ENCODE measurements at places on chromosomes 12 and 14.

DNA sequence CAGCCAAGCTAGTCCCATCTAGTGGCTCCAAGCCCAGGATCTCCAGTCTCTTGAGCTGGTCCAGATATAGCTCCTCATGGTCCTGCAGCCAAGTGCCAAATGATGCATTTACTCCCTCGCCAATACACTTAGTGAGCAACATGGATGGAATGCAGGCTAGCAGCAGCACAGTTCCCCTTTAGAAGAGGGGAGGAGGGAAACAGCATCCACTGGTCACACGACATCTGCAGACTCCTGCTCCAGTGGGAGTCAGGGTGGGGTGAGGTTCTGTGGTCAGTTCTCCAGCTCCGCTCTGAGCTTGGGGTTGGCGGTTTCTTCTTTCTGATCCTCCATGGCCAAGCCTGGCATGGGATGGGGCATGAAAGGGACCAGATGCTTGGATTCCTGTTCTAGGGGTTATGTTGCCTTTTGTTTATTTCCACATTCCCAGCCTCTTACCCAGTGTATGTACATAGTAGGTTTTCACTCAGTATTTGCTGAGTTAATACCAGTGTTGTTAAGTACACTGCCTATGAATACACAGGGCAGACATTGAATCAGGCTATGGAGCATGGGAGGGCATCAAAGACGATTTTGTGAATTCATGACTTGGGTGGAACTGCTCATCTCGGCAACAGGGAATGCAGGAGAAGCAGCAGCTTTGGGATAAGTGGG is 57.3 kb downstream of the GALNT16 start:
- DNase-seq: no peak

- no peak for DNase-seq
Measured at GRCh38 chr12:93127107-93127560, 198.0 kb upstream of the EEA1 start.

GRCh38 chr12:69258655-69259054 is 19.3 kb downstream of the CPSF6 start:
- no peak for DNase-seq

- DNase-seq: no peak
Measured at GRCh38 chr14:76081642-76082041, 70.1 kb upstream of the GPATCH2L start.

DNA sequence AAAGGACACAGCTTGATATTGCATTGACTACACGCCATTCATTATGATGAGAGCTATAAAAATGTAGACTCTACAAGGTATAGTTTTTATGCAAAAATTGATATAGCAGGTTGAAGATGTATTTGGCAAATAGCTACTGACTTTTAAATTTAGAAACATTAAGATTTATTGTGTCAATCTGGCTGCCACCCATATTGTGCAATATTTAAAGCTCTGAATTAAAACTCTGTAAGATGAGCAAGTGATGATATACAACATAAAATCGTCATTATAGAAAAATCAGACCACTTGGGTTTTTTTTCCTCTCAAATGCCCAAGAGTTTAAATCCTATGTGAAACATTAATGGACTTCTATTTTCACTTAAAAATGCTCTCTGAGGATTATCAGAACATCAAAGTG is 36.8 kb upstream of the E2F7 start:
- no peak for DNase-seq

- DNase-seq: peak; percentile 35
Measured at GRCh38 chr12:49750027-49750995, 9.0 kb downstream of the TMBIM6 start.

DNA sequence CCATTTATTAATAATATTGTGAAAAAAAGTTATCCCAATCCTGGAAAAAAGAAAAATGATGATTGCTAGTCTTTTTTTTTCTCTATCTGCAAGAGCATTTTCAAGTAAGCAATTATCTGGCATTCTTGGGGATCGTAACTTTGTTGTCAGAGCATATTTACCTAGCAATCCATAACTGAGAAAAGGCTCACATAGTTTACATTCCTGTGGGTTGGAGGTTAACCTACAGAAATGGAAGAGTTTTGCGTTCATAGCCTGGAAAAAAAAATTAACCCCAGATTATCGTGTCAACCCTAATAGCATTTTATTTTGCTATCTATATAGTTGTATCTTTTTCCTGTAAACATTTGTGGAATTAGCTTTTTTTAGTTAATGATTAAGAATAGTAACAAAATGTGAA is 292.3 kb downstream of the DAD1 start:
- no peak for DNase-seq

GRCh38 chr14:92952481-92953298 is 29.7 kb downstream of the CHGA start:
- no peak for DNase-seq

GRCh38 chr12:93415723-93416464 is 25.9 kb downstream of the UBE2N start:
- no peak for DNase-seq

DNA sequence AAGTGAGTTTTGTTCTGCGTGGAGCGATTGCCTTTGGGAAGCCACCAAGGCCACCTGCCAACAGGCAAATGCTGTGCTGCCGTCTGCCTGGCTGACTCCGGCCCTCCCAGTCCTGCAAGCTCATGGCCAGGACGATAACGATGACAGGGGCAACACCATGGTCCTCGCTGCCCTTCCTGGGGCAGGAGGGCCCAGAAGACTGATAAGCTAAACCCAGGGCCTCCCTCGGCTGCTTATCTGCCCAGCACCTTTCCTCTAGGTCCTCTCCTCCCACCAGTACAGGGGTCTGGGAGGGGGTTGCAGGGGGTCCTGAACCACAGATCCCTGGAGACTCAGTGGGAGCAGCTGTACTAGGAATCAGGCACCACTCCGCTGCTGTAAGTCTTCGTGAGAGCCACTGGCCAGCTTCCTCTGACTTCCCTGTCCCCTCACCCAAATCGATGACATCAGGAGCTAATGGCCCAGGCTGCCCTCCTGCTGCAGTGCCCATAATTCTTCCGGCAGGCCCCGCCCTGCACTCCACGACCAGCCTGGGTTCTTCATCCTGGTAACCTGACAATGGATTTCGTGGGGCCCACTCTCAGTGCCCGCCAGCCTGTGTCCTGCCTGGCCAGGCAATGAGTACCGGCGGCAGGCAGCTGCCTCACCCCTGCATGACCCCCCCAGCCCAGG is 5.1 kb downstream of the ANKRD9 start:
- DNase-seq: no peak

GRCh38 chr14:92668276-92668973 is 80.0 kb downstream of the LGMN start:
- DNase-seq: no peak

DNA sequence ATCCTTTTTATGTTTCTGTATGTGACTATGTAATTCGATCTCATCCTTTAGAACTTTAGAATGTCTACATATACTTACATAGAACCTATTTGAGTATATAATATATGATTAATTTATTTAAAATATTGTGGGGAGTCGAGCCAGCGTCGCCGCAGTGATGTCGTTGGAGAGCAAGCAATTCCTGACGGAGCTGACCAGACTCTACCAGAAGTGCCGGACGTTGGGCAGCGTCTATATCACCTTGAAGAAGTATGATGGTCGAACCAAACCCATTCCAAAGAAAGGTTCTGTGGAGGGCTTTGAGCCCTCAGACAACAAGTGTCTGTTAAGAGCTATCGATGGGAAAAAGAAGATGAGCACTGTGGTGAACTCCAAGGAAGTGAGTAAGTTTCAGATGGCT is 6.4 kb upstream of the CD27 start:
- no peak for DNase-seq

All from common myeloid progenitor, CD34-positive (primary cell).